ENCODE measurements at places on chromosomes 16 and 17.

DNA sequence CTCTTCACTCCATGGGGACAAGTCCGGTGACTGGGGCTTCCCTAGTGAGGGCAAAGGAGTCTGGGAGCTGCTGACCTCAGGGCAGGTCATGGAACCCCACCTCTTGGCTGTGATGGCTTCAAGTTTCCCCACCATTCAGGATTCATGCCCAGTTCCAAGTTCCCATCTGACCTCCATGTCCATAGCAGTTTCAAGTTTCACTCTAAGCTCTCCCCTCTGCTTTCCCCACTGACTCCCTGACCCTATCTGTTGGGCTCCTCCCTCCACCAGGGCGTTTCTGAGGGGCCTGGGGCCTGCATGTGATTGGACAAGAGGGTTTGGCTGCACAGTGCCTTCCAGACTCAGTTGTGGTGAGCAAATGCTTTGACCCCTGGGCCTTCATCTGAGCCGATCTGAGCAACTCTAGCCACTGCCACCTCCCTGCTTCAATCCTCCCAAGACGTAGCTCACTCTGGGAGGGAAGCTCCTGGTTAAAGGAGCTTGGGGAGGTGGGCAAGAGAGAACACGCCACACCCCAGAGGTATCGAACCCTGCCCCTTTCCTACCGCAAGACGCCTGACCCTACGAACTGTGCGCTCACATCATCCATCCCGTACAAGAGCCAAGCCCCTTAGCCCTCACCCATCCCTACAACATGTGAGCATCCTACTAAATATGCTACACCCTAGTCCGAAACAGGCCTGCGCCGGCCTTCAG, 8.3 kb downstream of the ZNF629 start:
- no peak overlapping the region for H3K4me3 ChIP-seq
- H3K36me3 ChIP-seq = peaks cover 26% of the 10 kb centered on the region
- H3K27me3 ChIP-seq = no peaks in the 10 kb centered on the region
- no peak for DNase-seq

- H3K36me3 ChIP-seq = no peaks in the 10 kb centered on the region
- peaks cover 32% of the 10 kb centered on the region for H3K4me1 ChIP-seq
- no peak for DNase-seq
- peak within 1 kb of the TSS; percentile 49 for H3K4me3 ChIP-seq
Measured at GRCh38 chr17:49494986-49495841, at the start of gene NGFR. NGFR (plus strand) TSS chr17:49495293; CDS start chr17:49495418, 125 bp downstream.

- no peaks in the 10 kb centered on the region for H3K27me3 ChIP-seq
- H3K4me1 ChIP-seq = no peaks in the 10 kb centered on the region
- peaks cover 4% of the 10 kb centered on the region for H3K36me3 ChIP-seq
Measured at GRCh38 chr16:84699147-84699711, 571 bp upstream of the USP10 start.

DNA sequence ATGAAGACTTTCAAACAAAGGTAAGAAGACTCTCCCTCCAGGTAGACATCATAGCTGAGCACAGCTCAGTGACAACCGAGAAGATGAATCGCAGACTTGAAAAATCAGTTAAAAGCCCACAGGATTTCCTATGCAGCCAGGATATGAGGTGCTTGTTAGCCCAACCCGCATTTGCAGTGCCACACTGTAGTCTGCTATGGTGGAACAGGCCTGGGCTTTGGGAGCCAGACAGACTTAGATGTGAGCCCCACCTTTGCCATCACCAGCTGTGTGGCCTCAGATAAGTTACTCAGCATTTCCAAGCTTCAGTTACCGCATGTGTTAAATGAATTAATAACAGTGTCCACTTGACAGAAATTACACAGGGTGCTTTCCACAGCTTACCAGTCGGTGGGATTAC, 204.4 kb upstream of the HS3ST3A1 start:
- H3K4me1 ChIP-seq = no peaks in the 10 kb centered on the region
- H3K4me3 ChIP-seq = no peak overlapping the region
- H3K27ac ChIP-seq = no peak overlapping the region
- DNase-seq = no peak

DNA sequence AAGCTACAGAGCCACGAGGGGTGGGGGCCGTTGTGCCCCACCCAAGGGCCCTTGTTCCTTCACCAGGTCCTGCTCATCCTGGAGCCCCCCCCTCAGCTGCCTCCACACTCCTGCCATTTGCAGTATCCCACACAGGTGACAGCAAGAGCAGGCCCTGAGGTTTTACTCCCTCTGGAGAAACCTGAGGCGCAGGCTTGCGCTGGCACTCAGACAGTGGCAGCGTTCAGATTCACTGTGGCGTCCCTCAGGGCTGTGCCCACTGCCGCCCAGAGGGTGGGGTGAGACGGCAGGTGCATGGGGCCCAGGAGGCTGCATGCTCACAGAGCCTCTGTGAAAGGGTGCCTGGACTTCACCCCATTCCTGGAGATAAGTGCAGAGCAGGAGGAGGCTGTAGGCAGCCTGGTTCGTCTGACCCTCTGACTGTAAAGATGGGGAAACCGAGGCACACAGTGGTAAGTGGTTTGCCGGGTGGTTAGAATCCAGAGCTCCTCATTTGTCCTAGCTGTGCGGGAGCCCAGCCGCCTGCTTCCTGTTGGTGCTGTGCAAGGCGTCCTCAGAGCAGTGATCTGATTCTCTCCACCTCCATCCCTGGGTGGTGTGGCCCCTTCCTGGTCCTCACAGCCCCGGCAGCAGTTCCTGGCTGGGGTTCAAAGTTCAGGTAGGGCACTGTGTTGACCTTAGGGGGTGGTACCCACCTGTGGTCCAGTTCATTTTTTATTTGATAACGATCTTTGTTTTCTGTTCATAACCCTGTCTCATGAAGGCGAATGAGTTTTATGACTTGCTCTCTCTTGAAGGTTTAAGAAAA, 1.6 kb downstream of the SPIRE2 start:
- DNase-seq = no peak
- H3K4me1 ChIP-seq = peaks cover 21% of the 10 kb centered on the region
- no peaks in the 10 kb centered on the region for H3K36me3 ChIP-seq
- H3K27me3 ChIP-seq = no peaks in the 10 kb centered on the region
- H3K4me3 ChIP-seq = no peak overlapping the region

GRCh38 chr17:17177176-17177575, 29.0 kb downstream of the PLD6 start:
- H3K4me1 ChIP-seq = peaks cover 19% of the 10 kb centered on the region
- no peak overlapping the region for H3K27ac ChIP-seq
- no peaks in the 10 kb centered on the region for H3K27me3 ChIP-seq

GRCh38 chr16:85042167-85042526, 14.6 kb downstream of the KIAA0513 start:
- no peak overlapping the region for H3K27ac ChIP-seq
- H3K4me3 ChIP-seq = no peak overlapping the region
- no peaks in the 10 kb centered on the region for H3K27me3 ChIP-seq
- H3K4me1 ChIP-seq = no peaks in the 10 kb centered on the region

DNA sequence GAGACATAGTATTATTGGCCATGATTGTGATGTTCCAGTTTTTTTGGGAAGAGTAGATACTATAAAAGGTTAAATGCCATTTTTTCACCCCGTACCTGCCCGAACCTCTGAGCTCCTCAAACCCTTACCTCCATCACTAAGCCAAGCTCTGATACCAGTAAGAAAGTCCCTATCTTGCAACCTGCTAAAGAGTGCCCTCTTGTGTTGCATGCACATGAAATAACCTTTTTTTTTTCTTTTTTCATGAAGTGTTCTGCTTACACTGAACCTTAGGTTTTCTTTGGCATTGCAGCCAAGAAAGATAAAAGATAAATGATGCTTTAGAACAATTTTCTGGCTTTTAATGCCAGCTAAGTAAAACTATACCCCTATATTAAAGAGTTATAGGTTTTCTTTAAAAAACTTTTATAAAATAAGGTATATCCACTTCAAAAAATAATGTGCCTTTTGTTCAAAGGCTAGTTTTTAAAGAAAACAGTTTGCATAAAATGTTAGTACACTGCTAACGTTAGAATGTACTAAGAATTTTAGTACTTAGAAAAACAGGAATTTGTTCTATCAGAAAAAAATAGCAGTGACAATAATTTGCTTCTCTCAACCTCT, 295.3 kb upstream of the PMFBP1 start:
- no peaks in the 10 kb centered on the region for H3K36me3 ChIP-seq
- no peaks in the 10 kb centered on the region for H3K4me1 ChIP-seq
- no peaks in the 10 kb centered on the region for H3K27me3 ChIP-seq
- H3K4me3 ChIP-seq = no peak overlapping the region
- no peak for DNase-seq

GRCh38 chr16:65728167-65728566, 606.3 kb upstream of the CDH11 start:
- no peaks in the 10 kb centered on the region for H3K36me3 ChIP-seq
- H3K4me3 ChIP-seq = no peak overlapping the region
- DNase-seq = no peak
- peaks cover 10% of the 10 kb centered on the region for H3K4me1 ChIP-seq
- H3K27ac ChIP-seq = no peak overlapping the region

- peaks cover 8% of the 10 kb centered on the region for H3K4me1 ChIP-seq
- no peak overlapping the region for H3K4me3 ChIP-seq
- H3K27ac ChIP-seq = no peak overlapping the region
Measured at GRCh38 chr17:19945009-19945626, 32.5 kb downstream of the AKAP10 start.

DNA sequence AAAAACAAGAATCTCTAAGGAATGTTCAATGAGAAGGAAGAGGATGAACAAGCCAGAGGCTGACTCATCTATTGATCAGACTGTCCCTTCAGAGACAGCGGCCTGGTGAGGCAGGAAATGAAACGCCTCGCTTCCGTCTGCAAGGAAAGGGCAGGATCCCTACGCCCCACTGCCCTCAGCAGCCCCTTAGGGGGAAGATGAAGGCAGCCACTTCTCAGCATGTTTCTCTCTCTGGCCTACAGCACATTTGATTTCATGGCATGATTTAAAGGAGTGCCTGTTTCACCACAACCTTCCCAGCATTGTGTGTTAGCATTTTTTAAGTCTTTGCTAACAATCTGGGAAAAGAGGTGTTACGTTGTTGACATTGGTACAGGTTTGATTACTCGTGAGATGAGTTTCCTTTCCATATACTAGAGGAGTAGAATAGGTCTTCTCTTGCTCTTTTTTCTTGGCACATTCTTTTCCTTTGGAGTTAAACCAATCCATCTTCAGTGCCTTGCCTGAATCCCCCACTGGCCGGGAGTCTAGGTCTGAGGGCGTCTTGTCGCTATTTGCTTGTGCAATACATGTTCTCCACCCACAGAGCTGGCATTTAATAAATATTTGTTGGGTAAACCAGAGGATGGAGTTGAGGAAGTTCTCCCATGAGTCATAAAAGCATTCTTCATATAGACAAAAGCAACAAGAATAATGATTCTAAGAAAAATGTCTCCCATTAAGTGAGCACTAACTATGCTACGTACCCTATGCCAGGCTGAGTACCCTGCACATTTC, 47.4 kb downstream of the RBFOX3 start:
- no peaks in the 10 kb centered on the region for H3K36me3 ChIP-seq
- H3K27me3 ChIP-seq = no peaks in the 10 kb centered on the region
- no peak overlapping the region for H3K27ac ChIP-seq
- H3K4me1 ChIP-seq = no peaks in the 10 kb centered on the region
- DNase-seq = no peak

DNA sequence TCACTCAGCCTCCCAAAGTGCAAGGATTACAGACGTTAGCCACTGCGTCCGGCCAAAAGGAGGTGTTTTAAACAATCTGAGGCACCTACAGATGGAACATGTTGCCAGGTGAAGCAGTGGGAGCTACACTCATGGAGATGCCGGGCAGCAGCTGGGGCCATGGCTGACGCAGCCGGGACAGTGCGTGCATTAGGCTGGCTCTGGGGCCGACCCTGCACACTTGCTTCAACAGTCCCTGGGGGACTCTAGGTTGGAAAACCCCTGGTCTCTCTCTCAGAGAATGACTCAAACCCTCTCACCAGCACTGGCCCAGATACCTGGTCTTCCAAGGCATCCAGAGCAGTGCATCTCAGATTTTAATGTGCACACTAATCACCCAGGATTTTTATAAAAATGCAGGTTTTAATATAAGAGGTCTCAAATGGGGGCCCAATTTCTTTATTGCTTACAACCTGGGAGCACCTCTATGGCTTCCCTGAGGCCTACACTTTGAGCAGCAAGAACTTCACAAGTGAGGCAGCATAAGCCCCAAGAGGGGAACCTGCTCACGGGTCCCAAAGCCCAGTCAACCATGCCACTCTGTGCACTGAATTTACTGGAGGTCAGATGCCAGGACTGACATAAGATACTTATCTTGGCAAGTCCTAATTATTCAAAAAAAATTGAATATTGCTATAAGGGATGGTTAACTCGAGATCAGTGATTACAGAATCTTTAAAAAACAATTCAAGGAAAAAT, 70.8 kb upstream of the TRAP1 start:
- H3K27me3 ChIP-seq = no peaks in the 10 kb centered on the region
- no peak for DNase-seq
- H3K36me3 ChIP-seq = peaks cover 38% of the 10 kb centered on the region
- H3K4me3 ChIP-seq = no peak overlapping the region

DNA sequence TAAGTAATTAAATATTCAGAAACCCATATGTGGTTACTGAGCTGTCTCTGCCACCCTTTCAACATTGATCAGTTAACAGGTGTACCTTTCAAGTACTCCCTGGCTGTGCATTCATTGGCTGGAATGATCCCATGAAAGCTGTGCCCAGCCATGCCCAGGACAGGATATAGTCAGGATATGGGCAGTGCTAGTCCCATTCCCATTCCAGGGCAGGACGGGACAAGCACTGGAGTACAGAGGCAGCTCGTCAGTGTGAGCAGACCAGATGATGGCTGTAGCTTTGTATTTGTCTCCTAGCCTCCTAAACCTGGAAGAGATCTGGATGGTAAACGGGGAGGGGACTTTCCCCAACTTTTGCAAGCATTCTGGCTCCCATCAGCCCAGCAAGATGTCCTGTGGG, 22.5 kb downstream of the HEATR3 start:
- no peak overlapping the region for H3K4me3 ChIP-seq
- no peaks in the 10 kb centered on the region for H3K27me3 ChIP-seq
- peaks cover 56% of the 10 kb centered on the region for H3K36me3 ChIP-seq
- no peak for DNase-seq

- no peaks in the 10 kb centered on the region for H3K36me3 ChIP-seq
- no peak for DNase-seq
- no peak overlapping the region for H3K4me3 ChIP-seq
Measured at GRCh38 chr16:87955302-87956097, 4.3 kb downstream of the BANP start.

DNA sequence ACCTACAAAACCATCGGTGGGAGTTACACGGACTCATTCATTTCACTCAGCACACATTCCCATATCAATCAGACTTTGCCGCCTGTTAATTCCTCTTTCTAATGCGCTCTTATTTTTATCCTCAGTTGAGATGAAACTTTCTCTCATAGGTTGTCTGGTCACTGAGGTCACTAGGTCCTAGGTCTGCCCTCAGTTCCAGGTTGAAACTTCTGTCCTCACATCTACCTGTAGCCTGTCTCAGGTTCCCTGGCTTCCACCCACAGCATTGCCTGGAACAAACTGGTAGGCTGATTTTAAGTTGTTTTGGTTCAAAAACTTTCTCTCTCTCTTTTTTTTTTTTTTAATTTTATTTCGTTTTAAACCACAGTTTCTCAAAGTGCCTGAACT, 119.7 kb downstream of the MAP2K6 start:
- peaks cover 5% of the 10 kb centered on the region for H3K36me3 ChIP-seq
- no peak for DNase-seq
- no peaks in the 10 kb centered on the region for H3K4me1 ChIP-seq
- H3K27me3 ChIP-seq = no peaks in the 10 kb centered on the region
- H3K4me3 ChIP-seq = no peak overlapping the region
